Esophagus squamous epithelium (tissue), 5 donors: ENCODE measurements at places on chromosomes 6 and 20. TPM values are rescaled to one million over a fixed set of nuclear protein-coding genes. Genes with fewer than 3 reads are reported as not detected.
A peak's percentile ranks its signal among the peaks of the same experiment; 100 is the strongest.

DNA sequence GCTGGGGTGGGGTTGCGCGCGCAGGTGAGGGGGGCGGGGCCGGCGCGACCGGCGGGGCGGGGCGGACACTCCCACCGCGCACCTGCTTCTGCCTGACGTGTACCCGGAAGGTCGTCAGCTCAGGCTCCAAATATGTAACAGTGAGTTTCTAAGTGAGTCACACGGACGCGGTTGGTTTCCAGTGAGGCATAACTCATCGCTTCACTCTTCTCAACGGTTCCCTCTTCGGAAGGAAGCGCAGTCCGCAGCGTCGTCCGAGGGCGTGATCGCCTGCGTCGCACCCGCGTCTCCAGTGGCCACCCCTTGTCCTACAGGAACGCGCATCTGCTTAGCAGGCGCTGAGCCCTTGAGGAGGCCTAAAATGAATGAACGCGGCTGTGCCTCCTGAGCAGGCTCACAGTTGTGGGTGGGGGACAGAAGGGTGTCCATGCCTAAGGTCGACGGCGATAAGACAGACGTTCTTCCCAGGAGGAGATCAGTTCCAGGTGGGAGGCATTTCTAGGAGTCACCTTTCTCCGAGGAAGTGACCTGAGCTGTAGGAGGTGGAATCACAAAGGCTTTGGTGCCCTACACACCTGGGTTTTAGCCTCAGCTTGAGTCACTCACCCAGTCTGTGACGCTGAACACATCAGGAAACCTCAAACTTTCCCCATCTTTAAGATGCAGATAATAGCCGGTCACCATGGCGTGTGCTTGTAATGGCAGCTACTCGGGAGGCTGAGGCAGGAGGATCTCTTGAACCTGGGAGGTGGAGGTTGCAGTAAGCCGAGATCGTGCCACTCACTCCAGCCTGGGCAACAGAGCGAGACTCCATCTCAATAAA lies 50.9 kb upstream of the EZR start:
- peak; percentile 91 for DNase-seq
- peaks cover 2% of the 10 kb centered on the region for H3K27me3 ChIP-seq
- H3K27ac ChIP-seq, result peak overlapping the region; percentile 94
- peak overlapping the region; percentile 66 for H3K4me3 ChIP-seq
- H3K4me1 ChIP-seq, result peaks cover 46% of the 10 kb centered on the region
- H3K36me3 ChIP-seq, result no peaks in the 10 kb centered on the region

GRCh38 chr6:158068156-158068892 lies 86.7 kb downstream of the SYNJ2 start:
- H3K4me3 ChIP-seq, result no peak overlapping the region
- no peaks in the 10 kb centered on the region for H3K27me3 ChIP-seq
- H3K27ac ChIP-seq, result peak overlapping the region; percentile 79
- H3K4me1 ChIP-seq, result peaks cover 17% of the 10 kb centered on the region

CASS4 gene
- 1.3 TPM for total RNA-seq

PRRT1 gene
- not detected for total RNA-seq

GRCh38 chr6:52576054-52576391 lies 837 bp downstream of the TRAM2 start:
- no peak for DNase-seq
- no peaks in the 10 kb centered on the region for H3K36me3 ChIP-seq
- H3K27me3 ChIP-seq, result no peaks in the 10 kb centered on the region
- peaks cover 39% of the 10 kb centered on the region for H3K4me1 ChIP-seq

- no peaks in the 10 kb centered on the region for H3K27me3 ChIP-seq
- no peak for DNase-seq
- H3K36me3 ChIP-seq, result no peaks in the 10 kb centered on the region
- no peak overlapping the region for H3K4me3 ChIP-seq
- peaks cover 15% of the 10 kb centered on the region for H3K4me1 ChIP-seq
- no peak overlapping the region for H3K27ac ChIP-seq
Observed at GRCh38 chr6:22149096-22149495, 147.7 kb downstream of the PRL start.

ZNF334 gene
- total RNA-seq, result 1.1 TPM

DNA sequence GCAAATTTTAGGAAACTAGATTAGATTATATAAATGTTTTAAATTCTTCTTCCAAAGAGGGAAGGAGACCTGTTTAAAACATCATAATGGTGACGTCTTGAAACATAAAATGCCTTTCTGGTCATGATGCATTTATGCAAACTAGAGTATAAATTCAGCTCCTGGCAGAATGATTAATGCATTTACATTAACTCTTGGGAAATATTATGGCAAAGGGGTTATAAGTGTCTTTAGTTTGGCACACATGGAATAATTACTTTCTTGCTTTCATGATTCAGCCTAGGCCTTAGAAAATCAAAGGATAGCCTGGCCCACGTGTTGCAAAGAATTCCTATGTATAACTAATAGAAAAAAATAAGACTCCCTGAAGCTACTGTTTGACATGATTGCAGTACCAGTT lies 639.2 kb downstream of the RFPL4B start:
- DNase-seq, result no peak
- no peaks in the 10 kb centered on the region for H3K4me1 ChIP-seq
- no peak overlapping the region for H3K27ac ChIP-seq
- H3K27me3 ChIP-seq, result no peaks in the 10 kb centered on the region
- H3K4me3 ChIP-seq, result no peak overlapping the region
- H3K36me3 ChIP-seq, result no peaks in the 10 kb centered on the region

- H3K27me3 ChIP-seq, result no peaks in the 10 kb centered on the region
- H3K27ac ChIP-seq, result no peak overlapping the region
- DNase-seq, result no peak
- no peaks in the 10 kb centered on the region for H3K4me1 ChIP-seq
Observed at GRCh38 chr20:32995802-32996201, 8.4 kb downstream of the SUN5 start.

GRCh38 chr20:46004187-46004586 lies 4.5 kb upstream of the MMP9 start:
- H3K4me3 ChIP-seq, result no peak overlapping the region
- DNase-seq, result no peak
- no peaks in the 10 kb centered on the region for H3K36me3 ChIP-seq
- H3K27me3 ChIP-seq, result no peaks in the 10 kb centered on the region
- H3K27ac ChIP-seq, result no peak overlapping the region

DNA sequence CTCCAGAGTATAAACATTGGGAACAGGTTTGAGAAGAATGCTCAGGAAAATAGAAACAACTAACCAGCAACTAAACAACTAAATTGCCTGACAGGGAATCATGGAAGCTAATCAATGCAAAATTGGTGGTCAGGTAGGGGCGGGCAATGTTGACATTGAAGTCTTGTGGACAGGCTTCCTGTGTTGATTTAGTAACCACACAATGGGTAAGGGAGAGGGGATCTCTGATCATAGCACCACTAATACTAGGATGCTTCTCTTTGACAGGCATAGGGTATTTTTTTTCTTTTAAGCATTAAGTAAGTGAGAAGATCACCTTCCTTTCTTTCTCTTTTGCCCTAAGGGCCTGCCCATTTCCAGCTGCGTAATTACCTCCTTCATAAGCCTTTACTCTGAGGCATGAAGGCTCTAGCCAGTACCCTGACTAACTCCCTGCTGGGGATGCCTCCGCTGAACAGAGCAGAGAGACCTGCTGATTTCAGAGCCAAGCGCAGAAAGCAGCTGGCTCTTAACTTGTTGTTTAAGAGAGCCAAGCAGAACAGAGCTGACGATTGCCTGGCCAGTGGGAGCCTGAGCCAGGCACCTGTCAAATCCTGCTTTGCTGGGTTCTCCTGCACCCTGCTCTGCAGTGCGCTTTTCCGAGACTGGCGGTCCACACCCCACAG lies 118.7 kb downstream of the BMP2 start:
- no peak overlapping the region for H3K27ac ChIP-seq
- H3K4me3 ChIP-seq, result no peak overlapping the region
- no peak for DNase-seq
- no peaks in the 10 kb centered on the region for H3K36me3 ChIP-seq

ERVFRD-1 gene
- not detected for total RNA-seq

DNA sequence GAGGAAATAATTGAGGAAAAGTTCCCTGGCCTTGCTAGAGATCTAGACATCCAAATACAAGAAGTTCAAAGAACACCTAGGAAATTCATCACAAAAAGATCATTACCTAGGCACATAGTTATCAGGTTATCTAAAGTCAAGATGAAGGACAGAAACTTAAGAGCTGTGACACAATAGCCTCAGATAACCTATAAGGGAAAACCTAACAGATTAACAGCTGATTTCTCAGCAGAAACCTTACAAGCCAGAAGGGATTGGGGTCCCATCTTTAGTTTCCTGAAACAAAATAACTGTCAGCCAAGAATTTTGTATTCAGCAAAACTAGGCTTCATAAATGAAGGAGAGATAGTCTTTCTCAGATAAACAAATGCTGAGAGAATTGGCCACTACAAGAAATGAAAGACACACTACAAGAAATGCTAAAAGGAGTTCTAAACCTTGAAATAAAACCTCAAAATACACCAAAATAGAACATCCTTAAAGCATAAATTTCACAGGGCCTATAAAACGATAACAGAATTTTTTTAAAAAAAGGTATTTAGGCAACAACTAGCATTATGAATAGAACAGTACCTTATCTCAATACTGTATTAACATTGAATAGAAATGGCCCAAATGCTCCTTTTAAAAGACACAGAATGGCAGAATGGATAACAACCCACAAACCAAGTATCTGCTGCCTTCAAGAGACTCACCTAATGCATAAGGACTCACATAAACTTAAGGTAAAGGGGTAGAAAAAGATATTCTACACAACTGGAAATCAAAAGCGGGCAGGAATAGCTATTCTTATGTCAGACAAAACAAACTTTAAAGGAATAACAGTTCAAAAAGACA lies 9.7 kb downstream of the RNGTT start:
- no peaks in the 10 kb centered on the region for H3K36me3 ChIP-seq
- no peak overlapping the region for H3K27ac ChIP-seq
- no peak overlapping the region for H3K4me3 ChIP-seq
- H3K4me1 ChIP-seq, result no peaks in the 10 kb centered on the region

GRCh38 chr6:97102145-97102790 lies 177.7 kb downstream of the KLHL32 start:
- no peak overlapping the region for H3K27ac ChIP-seq
- H3K4me3 ChIP-seq, result no peak overlapping the region
- H3K4me1 ChIP-seq, result no peaks in the 10 kb centered on the region

SIRPB1 gene
- 0.13 TPM for total RNA-seq

- no peak for DNase-seq
- H3K27me3 ChIP-seq, result no peaks in the 10 kb centered on the region
- no peak overlapping the region for H3K4me3 ChIP-seq
- H3K36me3 ChIP-seq, result no peaks in the 10 kb centered on the region
- no peaks in the 10 kb centered on the region for H3K4me1 ChIP-seq
Observed at GRCh38 chr6:72746276-72746675, 124.4 kb downstream of the KCNQ5 start.

- no peaks in the 10 kb centered on the region for H3K27me3 ChIP-seq
- H3K4me3 ChIP-seq, result no peak overlapping the region
- no peaks in the 10 kb centered on the region for H3K4me1 ChIP-seq
- DNase-seq, result no peak
- no peaks in the 10 kb centered on the region for H3K36me3 ChIP-seq
- peak overlapping the region; percentile 45 for H3K27ac ChIP-seq
Observed at GRCh38 chr20:6732001-6732447, 35.5 kb upstream of the BMP2 start.

- no peak for DNase-seq
- no peak overlapping the region for H3K4me3 ChIP-seq
- H3K36me3 ChIP-seq, result no peaks in the 10 kb centered on the region
- no peaks in the 10 kb centered on the region for H3K27me3 ChIP-seq
Observed at GRCh38 chr6:124064317-124065113, 260.9 kb downstream of the NKAIN2 start.

TP53TG5 gene
- not detected for total RNA-seq
